ENCODE measurements at places on chromosomes 5 and 9. TPM values are rescaled to one million over a fixed set of nuclear protein-coding genes. Genes with fewer than 3 reads are reported as not detected.

GRCh38 chr5:134091626-134092121 lies 22.8 kb upstream of the TCF7 start:
- DNase-seq = no peak

DNA sequence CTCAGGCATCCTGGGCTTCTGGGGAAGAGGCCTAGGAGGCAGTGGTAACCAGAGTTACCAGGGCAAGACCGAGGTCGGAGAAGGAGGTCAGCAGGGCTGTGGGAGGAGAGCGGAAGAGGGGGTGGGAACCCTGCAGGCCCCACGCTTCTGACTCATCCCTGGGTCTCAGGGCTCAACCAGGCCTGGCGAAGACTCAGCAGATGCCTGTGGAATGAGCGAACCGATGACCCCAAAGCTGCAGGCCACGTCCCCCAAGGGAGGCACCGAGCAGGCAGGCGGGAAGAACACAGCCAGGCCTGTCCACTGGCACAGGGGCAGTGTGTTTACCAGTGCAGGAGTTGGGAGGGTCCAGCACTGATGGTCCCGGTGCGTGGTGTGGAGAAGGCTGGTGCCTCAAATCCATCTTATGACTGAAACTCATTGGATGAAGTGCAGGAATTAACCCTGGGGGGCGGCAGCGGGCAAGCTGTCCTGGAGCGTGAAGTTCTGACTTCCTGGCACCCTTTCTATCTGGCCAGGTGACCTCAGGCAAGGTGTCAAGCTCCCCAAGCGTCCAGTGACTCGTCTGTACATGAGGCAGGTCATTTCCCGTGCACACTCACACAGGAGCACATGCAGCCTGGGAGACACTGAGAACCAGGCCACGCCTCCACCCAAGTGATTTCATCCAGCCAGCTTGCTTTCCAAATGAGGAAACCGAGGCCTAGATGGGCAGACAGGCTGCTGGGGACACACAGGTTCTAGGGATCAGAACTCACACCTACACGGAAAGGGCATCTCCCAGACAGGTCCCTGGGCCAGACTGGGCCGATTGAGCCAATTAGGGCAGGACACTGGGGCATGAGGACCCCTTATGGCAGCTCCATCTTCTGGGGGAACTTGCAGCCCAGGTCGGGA lies 69.1 kb downstream of the ADAMTS2 start:
- no peak for DNase-seq

- no peak for DNase-seq
These were observed 32.0 kb upstream of the TMED7 start for GRCh38 chr5:115657881-115658233.

- no peak for DNase-seq
These were observed 12.1 kb downstream of the FTMT start for GRCh38 chr5:121863753-121864285.

GRCh38 chr9:116355153-116355921 lies 201.7 kb downstream of the PAPPA start:
- no peak for DNase-seq

DNA sequence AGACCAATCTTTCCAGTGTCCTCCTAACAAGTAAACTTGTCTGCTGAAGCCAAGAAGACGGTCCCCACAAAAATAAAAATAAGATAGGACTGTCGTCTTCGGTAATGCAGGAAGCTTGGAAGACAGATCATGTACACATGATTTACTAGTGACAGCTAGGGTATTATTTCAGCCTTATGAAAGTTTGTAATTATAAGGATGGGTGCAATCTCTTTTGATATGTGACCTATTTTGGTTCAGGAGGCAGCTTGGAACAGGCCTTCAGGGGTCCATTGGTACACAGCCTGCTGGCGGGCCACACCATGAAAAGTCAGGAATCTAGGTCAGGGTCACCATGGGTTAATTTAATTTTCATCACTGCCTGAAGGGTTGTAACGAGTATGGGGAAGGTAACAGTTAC lies 13.7 kb upstream of the MEIKIN start:
- no peak for DNase-seq

COL5A1 gene
- 77.0 TPM for polyA plus RNA-seq
